ENCODE measurements at places on chromosomes 6 and 20. TPM values are rescaled to one million over a fixed set of nuclear protein-coding genes. Genes with fewer than 3 reads are reported as not detected.
A peak's percentile ranks its signal among the peaks of the same experiment; 100 is the strongest.

- no peak overlapping the region for H3K4me3 ChIP-seq
- no peak for DNase-seq
- H3K27me3 ChIP-seq = peaks cover 2% of the 10 kb centered on the region
- H3K4me1 ChIP-seq = no peaks in the 10 kb centered on the region
These were observed 13.6 kb downstream of the STMND1 start for GRCh38 chr6:17115251-17116116.

GRCh38 chr6:164066766-164067165 is 652.2 kb downstream of the QKI start:
- no peaks in the 10 kb centered on the region for H3K4me1 ChIP-seq
- no peak overlapping the region for H3K27ac ChIP-seq
- H3K27me3 ChIP-seq = no peaks in the 10 kb centered on the region
- H3K36me3 ChIP-seq = no peaks in the 10 kb centered on the region

DNA sequence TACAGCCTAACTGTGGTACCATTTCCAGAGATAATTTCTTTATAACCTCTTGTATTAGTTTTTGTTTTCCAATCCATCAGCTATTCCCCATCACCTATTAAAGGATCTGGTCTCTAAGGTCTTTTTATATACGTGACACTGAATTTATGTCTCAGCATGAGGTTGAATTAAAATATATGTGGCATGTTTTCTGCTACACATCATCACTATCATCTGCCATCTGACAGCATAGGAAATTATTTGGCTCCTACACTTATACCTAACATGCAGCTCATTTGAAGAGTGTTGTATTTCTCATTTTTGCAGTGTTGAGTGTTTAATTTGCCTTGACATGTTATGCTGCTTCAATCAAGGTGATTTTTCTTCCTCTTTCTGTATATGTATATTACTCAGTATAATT is 100.3 kb downstream of the LIN28B start:
- no peak for DNase-seq
- no peak overlapping the region for H3K27ac ChIP-seq
- no peaks in the 10 kb centered on the region for H3K36me3 ChIP-seq

- peak overlapping the region; percentile 65 for H3K4me3 ChIP-seq
- H3K36me3 ChIP-seq = peaks cover 1% of the 10 kb centered on the region
- H3K27me3 ChIP-seq = no peaks in the 10 kb centered on the region
- DNase-seq = peak; percentile 83
- peaks cover 77% of the 10 kb centered on the region for H3K4me1 ChIP-seq
These were observed 43.1 kb upstream of the TNFAIP3 start for GRCh38 chr6:137823826-137824555.

Gene HSPA12B
- not detected for total RNA-seq

Gene NMBR
- not detected for total RNA-seq

All from activated CD8-positive, alpha-beta memory T cell treated with anti-CD3 and anti-CD28 coated beads, Interleukin-2, amount 10 ng/mL, durations not matched to agents 7 days and 5 days (primary cell).